IPS DF 19.7 (cell line): ENCODE measurements at places on chromosomes 6 and 20.

DNA sequence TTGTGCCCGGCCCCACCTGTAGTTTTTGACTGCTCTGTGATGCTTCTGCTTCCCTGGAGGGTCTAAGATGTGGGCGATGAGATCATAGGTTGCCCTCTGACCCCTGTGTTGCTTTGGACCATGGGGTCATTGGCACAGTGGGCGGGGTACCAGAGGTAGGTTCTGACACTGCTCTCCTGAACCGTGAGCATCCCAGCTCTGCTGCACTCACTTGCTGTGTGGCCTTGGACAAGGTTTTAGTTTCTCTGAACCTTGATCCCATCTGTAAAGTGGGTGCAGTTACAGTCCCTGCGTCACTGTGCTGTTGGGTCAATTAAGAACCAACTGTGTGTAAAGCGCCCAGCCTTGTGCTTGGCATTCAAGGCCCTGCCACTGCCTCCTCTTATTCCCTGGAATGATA is 30.9 kb downstream of the SRC start:
- no peak for DNase-seq

DNA sequence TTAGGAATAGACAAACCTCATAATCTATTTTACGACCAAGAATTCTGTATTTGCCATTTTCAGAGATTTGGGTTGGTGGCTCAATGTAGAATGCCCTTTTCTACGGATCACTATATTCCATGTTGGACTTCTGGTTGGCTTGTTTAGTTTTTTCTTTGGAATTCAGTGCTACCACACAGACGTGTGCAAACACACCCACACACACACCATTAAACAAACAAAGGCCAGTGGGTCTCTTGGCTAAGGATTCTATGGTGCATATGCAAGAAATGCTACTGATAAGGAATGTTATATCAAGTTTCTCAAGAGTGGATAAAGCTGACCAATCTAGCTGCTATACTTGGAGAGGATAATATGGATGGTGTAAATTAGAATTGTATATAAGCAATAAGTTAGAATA is 8.0 kb downstream of the ABT1 start:
- DNase-seq, result no peak

GRCh38 chr6:161225681-161226008 is 48.2 kb downstream of the AGPAT4 start:
- DNase-seq, result no peak

DNA sequence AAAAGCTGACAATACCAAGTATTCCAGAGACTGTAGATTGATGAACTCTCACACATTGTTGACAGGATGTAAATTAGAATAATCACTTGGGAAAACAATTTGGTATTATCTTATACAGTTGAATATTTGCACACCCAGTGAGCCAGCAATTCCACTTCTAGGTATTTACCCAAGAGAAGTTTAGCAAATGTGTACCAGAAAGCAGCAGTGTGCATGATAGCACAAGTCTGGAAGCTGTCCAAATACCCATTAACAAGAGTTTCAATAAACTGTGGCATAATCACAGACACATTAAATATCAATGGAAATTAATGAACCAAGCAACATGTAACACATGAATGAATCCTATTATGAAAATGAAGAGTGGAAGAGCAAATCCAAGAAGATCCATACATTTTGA is 233.6 kb downstream of the TPBG start:
- DNase-seq, result no peak

DNA sequence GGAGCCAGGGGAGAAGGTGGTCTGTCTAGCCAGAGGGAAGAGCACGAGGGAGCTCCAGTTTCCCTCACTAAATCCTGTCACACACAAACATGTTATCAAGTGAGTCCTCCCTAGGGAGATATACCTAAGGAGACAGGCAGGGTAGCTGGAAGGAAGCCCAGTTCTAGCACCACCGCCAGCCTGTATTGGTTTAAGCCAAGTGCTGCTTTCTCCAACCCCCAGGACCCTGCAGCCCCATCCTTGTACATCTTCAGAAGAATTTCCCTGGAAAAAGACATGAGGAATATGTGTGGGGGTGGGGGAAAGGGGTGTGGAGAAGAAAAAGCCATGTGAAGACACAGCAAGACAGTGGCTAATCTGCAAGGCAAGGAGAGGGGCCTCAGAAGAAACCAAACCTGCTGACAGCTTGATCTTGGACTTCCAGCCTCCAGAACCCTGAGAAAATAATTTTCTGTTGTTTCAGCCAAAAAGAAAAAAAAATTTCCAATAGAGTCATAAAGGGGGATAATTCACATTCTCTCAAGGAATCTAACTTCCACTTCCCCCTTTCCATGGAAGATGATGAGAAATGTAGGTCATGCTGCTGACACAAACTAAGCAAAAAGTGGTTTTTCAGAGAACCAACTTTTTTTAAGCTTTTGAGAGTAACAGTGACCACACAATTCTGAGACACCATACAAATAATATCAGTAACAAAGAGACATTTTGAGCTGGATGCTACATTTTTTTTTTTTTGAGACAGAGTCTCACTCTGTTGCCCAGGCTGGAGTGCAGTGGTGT is 103.2 kb upstream of the PRDM1 start:
- no peak for DNase-seq

GRCh38 chr6:12528581-12529363 is 187.8 kb upstream of the PHACTR1 start:
- no peak for DNase-seq
